ENCODE measurements at places on chromosomes 1 and 21. TPM values are rescaled to one million over a fixed set of nuclear protein-coding genes. Genes with fewer than 3 reads are reported as not detected.
A peak's percentile ranks its signal among the peaks of the same experiment; 100 is the strongest.

GRCh38 chr1:103056423-103056822 lies 51.9 kb downstream of the COL11A1 start:
- peak; percentile 64 for DNase-seq

KRTAP21-2 gene
- total RNA-seq = not detected

GRCh38 chr1:170313306-170313705 lies 167.5 kb downstream of the NTMT2 start:
- DNase-seq = no peak

DNA sequence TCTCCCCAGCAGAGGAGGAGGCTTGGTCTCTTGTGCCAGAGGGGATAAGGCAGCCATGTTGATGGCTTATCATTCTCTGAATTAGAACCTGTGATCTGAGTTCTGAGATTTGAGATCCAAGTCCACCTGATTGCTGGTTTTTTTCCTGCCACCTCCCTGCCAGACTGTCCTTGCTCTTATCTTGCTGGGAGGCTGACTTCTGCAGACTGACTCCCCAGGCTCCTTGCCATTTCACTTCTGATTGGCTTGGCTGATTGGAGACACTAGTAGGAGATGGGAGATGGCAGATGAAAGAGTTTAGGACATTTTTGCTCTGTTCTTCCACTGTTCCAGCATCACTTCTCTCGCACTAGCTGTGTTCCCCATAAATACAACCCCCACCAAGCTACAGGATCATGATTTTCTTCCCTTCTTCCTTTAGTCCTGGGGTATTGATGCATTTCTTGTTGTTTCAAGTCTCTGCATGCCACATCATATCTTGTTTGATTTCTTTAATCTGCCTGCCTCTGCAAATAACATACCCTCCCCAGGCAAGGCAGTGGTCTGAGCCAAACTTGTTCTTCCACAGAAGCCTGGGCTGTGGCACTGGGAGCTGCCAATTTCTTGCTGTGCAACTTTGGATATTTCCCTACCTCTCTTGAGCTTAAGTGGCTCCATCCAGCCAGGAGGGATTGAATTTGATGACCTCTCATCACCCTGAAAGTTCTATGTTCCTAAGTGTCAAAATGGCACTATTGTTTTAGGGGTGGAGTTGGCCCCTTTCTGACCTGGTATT lies 963 bp upstream of the CYP4B1 start:
- no peak for DNase-seq

GRCh38 chr1:63603810-63604209 lies 10.6 kb downstream of the PGM1 start:
- no peak for DNase-seq

VCAM1 gene
- total RNA-seq = 54.8 TPM

- no peak for DNase-seq
Observed at GRCh38 chr1:163155606-163156005, 47.1 kb downstream of the RGS5 start.

FRRS1 gene
- 17.7 TPM for total RNA-seq

EDN2 gene
- not detected for total RNA-seq

- DNase-seq = no peak
Observed at GRCh38 chr1:216640100-216640499, 83.1 kb downstream of the ESRRG start.

MYOM3 gene
- total RNA-seq = under 0.01 TPM

ASPM gene
- total RNA-seq = 19.6 TPM

DNA sequence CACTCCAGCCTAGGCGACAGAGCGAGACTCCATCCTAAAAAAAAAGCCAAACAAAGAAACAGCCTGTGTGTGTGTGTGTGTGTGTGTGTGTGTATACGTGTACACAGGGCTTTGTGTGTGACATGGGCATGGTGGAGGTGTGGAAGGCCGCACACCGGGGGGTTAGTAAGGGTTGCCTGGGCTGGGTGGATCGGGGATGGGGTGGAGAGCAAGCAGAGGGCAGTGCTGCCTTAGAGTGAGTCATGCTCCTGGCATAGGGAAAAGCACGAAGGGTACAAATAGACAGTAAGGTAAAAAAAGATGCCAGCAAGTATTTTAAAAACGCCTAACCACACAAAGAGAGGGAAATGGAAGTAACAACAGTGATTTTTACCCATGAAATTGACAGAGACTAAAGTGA lies 6.2 kb downstream of the PRMT2 start:
- DNase-seq = no peak

DNA sequence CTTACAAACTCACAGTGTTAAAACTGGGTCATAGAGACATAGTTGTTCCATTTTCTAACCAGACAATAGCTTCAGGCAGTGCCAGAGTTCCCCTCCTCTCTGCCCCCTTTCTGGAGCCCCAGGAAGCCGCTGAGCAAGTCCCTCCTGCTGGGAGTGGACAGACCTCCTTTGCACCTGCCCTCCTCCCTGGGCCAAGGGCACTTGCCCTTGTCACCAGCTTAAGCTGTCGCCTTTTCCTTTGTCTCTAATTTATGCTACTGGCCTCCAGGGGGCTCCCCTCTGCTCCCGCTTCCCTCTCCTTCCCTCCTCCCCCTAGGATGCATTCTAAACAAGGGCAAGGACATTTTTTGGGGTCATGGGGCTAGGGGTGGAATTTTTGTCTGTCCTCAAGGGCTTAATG lies 182.4 kb downstream of the MIS18A start:
- no peak for DNase-seq

GRCh38 chr1:15799004-15799867 lies 8.2 kb downstream of the UQCRHL start:
- DNase-seq = peak; percentile 96

NCSTN gene
- 109 TPM for total RNA-seq

DNA sequence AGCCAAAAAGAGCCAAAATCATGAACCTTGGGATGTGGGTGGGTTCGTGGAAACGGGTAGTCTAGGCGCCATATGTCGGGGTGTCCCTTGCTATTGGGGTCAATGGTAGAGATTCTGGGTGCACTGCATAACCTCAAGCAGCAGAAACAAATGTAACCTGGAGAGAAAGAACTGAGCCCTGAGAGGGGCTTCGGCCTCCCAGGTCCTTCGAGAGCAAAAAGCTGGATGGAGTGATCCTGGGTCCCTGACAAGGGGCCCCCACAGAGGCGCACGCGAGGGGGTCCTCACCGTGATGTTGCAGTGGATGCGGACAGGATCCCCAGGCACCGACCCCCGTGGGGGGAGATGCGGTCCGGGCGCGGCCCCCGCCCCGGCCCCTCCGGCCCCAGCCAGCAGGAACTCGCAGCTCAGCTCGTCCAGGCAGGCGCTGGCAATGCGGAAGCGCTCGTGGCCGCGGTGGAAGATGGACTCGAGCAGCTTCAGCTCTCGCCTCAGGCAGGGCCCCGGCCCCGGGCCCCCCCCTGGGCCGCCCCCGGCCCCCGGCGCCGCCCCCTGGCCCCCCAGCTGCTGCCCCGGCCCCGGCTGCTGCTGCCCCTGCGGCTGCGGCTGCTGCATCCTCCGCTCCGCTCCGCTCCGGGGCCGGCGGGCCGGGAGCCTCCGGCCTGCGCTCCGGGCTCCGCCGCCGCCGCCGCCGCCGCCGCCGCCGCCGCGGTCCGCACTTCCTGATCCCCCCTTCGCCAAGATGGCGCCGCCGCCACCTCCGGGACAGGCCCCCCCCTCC lies at the start of gene UBE2Q1:
TSS of gene UBE2Q1 (minus strand) at position 724 of the 781 bp plus-strand sequence. CDS start at position 615, 109 bp downstream.
- peak; percentile 39 for DNase-seq

GRCh38 chr1:118306851-118307250 lies 121.8 kb upstream of the SPAG17 start:
- DNase-seq = no peak

DNA sequence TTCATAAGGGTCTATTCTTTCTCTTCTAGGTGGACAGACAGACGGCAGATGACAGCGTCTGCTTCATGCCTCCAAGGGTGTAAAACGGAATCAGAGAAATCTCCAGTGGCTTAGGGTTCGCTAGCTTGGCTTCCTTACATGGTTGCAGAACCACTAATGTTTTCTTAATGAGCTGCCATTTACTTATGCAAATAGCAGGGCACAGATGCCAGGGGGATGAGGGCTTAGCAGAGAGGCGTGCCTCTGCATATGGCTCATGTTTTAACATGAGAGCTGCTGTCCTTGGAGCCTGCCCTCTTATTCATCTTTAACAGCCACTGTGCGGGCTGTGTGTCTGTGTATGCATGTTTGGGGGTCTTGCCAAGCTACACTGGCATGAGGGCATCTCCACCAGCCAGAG lies 119.6 kb downstream of the IER5 start:
- DNase-seq = no peak

DNA sequence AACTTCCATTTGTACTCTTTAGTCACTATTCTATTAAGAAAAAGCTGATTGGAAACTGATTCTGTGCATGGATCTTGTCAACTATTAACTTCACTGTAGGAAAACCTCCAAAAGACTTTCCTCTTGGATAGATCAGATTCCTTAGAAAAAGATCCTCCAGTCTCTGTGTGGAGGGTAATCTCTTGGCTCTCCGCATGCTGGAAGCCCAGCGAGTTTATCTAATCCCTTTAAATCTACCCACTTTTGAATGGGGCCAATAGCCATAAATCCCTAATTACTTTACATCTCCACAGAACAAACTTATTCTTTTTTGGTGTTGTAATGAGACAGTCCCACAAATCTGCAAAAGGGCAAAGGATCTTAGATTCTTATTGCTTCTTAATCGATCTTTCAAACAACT lies 1206.4 kb upstream of the ADGRL4 start:
- no peak for DNase-seq

MYOG gene
- total RNA-seq = not detected

DNA sequence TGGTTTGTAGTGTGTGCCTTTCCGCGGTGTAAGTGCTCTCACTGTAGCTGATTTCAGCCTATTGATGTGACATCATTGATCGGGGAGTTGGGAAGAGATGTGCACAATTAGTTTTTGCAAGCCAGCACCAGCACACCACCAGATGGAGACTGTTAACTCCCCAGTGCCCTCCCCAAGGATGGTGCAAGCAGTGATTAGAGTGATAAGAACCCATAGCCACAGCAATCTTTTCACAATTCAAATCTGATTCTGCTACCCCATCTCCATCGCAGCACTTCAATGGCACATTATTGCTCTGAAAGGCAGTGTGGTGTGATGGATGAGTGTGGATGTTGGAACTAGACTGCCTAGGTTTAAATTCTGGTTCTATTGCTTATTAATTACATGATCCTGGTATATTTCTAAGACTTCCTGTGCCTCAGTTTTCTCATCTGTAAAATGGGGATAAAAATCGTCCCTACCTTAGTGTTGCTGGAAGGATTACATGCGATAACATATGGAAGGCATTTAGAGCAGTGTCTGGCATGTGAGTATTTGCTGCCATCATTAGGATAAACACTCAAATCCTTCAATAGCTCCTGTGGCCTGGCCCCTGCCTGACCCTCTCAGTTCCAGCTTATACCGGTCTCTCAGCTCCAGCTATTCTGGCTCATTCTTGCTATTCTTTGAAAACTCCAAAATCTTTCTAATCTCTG lies 6.7 kb downstream of the CSF3R start:
- DNase-seq = no peak

- DNase-seq = peak; percentile 29
Observed at GRCh38 chr21:33289199-33289819, 23.1 kb downstream of the IL10RB start.

DNA sequence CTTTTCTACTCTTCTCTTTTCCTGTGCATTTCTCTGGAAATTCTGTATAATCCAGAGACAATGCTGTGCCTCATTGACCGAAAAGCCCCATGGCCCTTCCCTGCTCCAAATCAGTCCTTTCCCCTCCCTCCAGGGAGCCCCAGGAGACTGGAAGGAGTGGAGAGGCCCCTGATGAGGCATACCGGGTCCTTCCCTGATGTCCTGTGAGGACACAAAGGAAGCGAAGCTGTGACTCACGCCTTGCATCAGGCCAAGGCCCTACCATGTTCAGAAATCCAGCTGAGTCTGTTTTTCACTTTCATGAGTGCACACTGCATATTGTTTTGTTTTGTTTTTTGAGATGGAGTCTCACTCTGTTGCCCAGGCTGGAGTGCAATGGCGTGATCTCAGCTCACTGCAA lies 38.7 kb upstream of the BECN2 start:
- DNase-seq = peak; percentile 55

DNA sequence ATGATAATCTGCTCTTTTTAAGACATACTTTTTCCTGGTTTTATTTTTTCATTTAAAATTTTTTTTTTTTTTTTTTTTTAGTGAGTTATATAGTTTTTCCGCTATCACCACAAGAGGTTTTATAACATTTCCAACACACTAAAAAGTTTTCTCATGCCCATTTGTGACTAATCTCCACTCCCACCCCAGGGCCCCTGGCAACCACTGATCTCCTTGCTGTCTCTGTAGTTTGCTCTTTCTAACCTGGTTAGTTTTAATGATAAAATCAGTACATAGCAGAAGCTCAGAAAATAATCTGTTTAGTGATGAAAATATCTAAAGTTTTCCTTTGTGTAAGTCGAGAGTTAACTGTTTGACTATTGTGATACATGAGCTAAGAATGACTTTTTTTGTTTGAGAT lies 41.8 kb downstream of the IARS2 start:
- no peak for DNase-seq

GRCh38 chr1:87144316-87144895 lies 184.3 kb upstream of the LMO4 start:
- DNase-seq = no peak

FCRLB gene
- 2.9 TPM for total RNA-seq

CFAP74 gene
- total RNA-seq = not detected

All from fibroblast of villous mesenchyme (primary cell).